CD4-positive, alpha-beta T cell treated with Interleukin-17A for 1 hour (primary cell): ENCODE measurements at places on chromosomes 5 and 9.

DNA sequence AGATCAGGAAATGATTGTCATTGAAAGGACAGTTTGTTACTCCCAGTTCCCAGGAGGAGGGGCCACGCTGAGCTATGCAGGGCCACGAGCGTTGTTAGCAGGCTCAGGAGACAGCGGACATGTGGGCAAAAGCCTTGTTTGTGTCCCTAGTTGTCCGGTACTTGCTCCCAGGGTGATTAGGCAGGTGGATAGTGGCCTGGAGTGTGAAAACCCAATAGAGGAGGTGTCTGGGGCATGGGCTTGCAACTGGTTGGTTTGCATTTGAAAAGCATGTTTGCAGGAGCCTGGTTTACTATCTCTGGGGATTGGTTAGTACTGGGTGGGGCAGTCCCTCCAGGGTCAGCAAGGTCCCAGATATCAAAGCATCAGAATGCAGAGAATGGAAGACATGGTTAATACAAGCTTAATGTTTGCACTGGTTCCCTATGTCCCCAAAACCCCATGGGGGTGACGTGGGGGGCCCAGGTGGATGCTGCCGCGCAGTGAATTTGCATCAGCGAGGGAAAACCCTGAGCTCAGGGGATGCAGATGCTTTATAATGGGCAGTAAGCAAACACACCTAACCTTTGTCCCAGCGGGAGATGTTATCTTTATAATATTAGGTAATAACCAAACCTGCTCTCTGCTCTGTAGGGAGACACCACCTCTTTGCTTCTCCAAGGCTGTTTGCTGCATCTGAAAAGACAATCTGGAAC, 39.7 kb downstream of the ROPN1L start:
- no peak for DNase-seq

DNA sequence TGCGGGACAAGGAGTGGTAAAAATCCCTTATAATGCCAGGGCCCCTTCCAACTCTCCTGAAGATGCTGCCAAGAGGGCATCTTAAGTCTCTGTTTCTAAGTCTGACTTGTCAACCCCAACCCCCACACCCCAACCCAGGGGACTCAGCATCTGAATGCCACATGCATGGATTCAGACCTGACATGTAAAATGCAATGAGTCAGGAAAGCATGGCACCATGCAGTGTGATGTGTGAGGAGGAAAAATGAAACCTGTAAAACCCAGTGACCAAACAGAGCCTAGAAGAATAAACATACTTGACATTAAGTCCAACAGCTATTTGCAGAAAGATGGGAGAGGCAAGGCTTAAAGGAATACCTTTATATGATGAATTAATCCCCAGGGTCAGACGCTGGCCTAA, 112.4 kb downstream of the ASTN2 start:
- DNase-seq = no peak

GRCh38 chr5:112186401-112186990, 232.6 kb downstream of the EPB41L4A start:
- peak; percentile 24 for DNase-seq

GRCh38 chr9:112894041-112894440, 3.4 kb upstream of the SLC46A2 start:
- no peak for DNase-seq

- peak; percentile 41 for DNase-seq
These were observed 43.8 kb upstream of the SUSD1 start for GRCh38 chr9:112218908-112219307.

DNA sequence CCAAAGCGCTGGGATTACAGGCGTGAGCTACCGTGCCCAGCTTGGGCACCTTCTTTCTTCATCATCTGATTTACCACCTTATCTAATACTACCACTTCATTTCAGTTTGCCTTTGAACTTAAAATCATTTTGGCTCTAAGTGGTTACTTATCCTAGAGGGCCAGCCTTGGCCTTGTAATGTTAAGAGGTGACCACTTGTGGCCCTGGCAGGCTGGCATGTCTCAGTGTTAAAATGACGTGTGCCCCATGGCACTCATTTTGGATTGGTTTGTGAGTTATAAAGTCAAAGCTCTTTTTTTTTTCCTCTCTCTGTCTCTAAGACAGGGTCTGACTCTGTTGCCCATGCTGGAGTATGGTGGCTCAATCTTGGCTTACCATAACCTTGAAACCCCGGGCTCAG, 17.8 kb downstream of the HABP4 start:
- DNase-seq = no peak

DNA sequence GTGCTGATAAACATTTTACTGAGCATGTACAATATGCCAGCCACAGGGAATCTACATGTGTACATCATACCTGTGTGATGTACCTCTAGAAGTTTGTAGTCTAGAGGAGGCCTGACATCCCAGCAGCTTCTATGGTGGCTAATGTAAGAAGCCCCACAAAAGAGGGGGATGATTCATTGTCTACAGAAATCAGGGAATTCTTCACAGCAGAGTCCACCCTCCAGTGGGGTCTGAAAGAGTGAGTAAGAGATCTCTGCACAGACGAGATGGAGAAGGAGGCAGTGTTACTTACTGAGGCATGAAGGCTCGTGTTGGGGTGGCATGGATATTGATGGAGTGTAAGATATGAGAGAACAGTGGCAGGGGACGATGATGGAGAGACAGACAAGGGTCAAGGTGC, 103.0 kb downstream of the NTRK2 start:
- no peak for DNase-seq

- DNase-seq = no peak
These were observed 33.4 kb downstream of the ACER2 start for GRCh38 chr9:19442240-19442639.

DNA sequence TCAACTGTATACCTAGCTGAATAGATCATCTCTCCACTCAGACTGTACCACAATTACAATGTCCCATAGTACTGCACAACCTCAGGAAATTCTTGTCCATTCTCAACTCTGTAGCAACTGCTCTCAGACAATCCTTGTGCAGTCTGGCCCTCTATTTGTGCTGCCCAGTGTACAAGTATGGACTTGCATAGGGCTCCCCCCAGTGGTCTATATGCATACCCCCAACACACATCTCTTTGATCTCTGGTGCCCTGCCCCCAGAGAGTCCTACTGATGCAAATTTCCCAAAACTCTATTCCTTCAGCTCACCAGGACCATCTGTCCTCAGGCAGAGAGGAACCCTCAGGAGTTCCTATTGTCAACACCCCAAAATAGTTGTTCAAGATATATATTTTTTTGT, 205.3 kb downstream of the SLCO4C1 start:
- no peak for DNase-seq

GRCh38 chr9:16001856-16002255, 449.0 kb downstream of the CCDC171 start:
- no peak for DNase-seq

DNA sequence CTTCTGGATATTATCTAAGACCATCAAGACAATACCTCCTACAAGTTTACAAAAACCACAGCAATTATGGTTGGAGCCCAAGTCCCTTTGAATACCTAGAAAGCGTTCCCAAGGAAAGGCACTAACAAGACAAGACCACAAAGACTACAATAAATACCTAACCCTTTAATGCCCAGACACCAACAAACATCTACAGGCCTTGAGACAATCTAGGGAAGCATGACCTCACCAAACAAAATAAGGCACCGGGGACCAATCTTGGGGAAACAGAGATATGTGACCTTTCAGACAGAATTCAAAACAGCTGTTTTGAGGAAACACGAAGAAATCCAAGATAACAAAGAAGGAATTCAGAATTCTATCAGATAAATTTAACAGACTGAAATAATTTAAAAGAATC, 37.8 kb downstream of the OXCT1 start:
- DNase-seq = no peak

GRCh38 chr9:70031141-70031545, 12.5 kb upstream of the MAMDC2 start:
- no peak for DNase-seq

- DNase-seq = no peak
These were observed 331.3 kb upstream of the CCNG1 start for GRCh38 chr5:163106098-163106497.

DNA sequence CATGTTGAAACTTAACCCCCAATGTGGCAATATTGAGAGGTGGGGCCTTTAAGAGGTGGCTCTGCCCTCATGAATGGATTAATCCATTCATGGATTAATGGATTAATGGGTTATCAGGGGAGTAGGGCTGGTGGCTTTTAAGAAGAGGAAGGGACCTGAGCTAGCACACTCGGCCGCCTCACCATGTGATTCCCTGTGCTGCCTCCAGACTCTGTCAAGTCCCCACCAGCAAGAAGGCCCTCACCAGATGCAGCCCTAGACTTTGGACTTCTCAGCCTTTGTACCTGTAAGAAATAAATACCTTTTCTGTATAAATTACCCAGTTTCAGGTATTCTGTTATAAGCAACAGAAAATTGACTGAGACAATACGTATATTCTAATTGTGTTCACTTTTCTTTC, 272.2 kb upstream of the DMRT1 start:
- no peak for DNase-seq

DNA sequence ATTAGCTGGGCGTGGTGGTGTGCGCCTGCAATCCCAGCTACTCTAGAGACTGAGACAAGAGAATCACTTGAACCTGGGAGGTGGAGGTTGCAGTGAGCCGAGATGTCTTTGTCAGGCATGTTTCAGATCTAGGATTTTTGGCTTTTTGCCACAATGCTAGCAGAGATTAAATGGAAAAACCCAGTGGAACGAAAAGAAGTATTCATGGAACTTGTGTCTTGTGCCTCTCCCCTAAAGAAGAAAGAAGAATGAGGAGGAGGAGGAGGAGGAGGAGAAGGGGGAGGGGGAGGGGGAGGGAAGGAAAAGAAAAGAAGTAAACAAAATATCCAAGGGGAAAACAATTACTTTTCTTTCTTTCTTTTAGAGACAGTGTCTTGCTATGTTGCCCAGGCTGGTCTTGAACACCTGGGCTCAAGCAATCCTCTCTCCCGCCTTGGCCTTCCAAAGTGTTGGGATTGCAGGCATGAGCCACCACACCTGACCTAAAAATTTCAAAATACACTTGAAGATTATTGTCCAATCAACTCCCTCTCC, 106.0 kb downstream of the ARRDC3 start:
- DNase-seq = no peak
